ENCODE measurements at places on chromosomes 16 and 17. TPM values are rescaled to one million over a fixed set of nuclear protein-coding genes. Genes with fewer than 3 reads are reported as not detected.

The NOTUM gene
- 0.38 TPM for total RNA-seq

The AURKB gene
- total RNA-seq: 243 TPM

DNA sequence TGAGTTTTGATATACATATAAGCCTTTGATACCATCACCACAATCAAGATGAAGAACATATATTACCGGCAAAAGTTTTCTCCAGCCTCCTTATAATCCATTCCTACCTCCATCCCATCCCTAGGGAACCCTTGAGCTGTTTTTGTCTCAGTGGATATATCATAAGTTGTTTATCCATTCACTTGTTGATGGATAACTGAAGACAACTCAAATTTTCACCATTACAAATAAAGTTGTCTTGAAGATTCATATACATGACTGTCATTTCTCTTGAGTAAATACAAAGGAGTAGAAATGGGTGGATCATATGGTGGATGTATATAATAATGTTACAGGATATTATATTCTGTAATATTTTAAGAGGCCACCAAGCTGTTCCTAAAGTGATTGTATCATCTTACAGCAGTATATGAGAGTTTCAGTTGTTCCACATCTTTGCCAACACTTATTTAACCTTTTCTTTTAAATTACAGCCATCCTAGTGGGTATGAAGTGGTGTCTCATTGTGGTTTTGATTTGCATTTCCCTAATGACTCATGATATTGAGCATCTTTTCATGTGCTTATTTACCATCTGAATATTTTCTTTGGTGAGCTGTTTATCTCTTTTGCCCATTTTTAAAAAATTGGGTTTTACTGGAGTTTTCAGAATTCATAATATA is 17.4 kb downstream of the NF1 start:
- H3K27ac ChIP-seq: no peak overlapping the region
- H3K36me3 ChIP-seq: peaks cover 3% of the 10 kb centered on the region
- peaks cover 16% of the 10 kb centered on the region for H3K4me1 ChIP-seq
- H3K27me3 ChIP-seq: no peaks in the 10 kb centered on the region
- no peak overlapping the region for H3K4me3 ChIP-seq
- DNase-seq: no peak

GRCh38 chr16:27771201-27771910 is 221.4 kb downstream of the KATNIP start:
- H3K27ac ChIP-seq: no peak overlapping the region
- peaks cover 2% of the 10 kb centered on the region for H3K36me3 ChIP-seq
- no peaks in the 10 kb centered on the region for H3K4me1 ChIP-seq
- no peak for DNase-seq

- H3K36me3 ChIP-seq: peaks cover 18% of the 10 kb centered on the region
- no peak overlapping the region for H3K27ac ChIP-seq
- H3K4me3 ChIP-seq: no peak overlapping the region
- peaks cover 19% of the 10 kb centered on the region for H3K4me1 ChIP-seq
- no peaks in the 10 kb centered on the region for H3K27me3 ChIP-seq
- no peak for DNase-seq
These were observed 118.5 kb upstream of the CACNG5 start for GRCh38 chr17:66716236-66717026.
